ENCODE measurements at places on chromosomes 4 and X. TPM values are rescaled to one million over a fixed set of nuclear protein-coding genes. Genes with fewer than 3 reads are reported as not detected.
A peak's percentile ranks its signal among the peaks of the same experiment; 100 is the strongest.

SLITRK4 gene
- total RNA-seq, result not detected

- DNase-seq, result peak; percentile 66
Observed at GRCh38 chrX:107728371-107729099, 47.1 kb downstream of the TSC22D3 start.

ZNF711 gene
- 0.25 TPM for total RNA-seq

DNA sequence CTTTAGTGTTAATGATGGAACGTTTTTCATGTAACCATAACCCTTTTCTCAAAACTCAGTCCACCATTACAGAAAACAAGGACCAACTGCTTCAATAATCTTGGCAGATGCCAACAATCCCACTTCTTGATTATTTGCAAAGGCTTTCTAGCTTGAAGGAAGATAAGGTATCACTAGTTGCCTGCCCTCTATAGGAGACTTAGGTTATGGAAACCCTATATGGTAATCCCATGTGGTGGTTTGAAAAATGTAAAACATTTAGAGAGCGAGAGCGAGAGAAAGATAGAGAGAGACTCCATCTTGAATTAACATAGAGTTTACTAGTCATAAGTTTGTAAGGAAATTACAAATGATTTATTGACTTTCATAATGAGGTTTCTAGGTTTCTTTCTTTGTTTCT, 1627.5 kb upstream of the TENM3 start:
- no peak for DNase-seq

BTK gene
- total RNA-seq, result 1.3 TPM

DNA sequence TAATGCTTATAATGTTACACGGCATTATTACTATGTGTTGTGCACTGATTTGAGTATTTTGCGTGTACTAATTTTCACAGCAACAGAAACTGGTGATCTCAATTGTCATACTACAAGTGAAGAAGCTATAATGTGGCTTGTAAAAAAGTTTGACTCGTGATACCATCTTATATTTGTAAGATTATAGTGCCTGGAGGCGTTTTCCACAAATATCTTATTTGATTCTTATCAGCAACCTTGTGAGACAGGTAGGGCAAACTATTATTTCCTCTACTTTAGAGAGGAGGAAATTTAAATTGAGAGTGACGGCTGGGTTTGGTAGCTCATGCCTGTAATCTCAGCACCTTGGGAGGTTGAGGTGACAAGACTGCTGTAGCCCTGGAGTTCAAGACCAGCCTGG, 4.5 kb downstream of the CUL4B start:
- no peak for DNase-seq

- no peak for DNase-seq
Observed at GRCh38 chr4:138224614-138225013, 17.5 kb downstream of the SLC7A11 start.

GAGE12J gene
- 0.73 TPM for total RNA-seq

GRCh38 chr4:182278729-182279128, 35.5 kb downstream of the TENM3 start:
- DNase-seq, result no peak

DNA sequence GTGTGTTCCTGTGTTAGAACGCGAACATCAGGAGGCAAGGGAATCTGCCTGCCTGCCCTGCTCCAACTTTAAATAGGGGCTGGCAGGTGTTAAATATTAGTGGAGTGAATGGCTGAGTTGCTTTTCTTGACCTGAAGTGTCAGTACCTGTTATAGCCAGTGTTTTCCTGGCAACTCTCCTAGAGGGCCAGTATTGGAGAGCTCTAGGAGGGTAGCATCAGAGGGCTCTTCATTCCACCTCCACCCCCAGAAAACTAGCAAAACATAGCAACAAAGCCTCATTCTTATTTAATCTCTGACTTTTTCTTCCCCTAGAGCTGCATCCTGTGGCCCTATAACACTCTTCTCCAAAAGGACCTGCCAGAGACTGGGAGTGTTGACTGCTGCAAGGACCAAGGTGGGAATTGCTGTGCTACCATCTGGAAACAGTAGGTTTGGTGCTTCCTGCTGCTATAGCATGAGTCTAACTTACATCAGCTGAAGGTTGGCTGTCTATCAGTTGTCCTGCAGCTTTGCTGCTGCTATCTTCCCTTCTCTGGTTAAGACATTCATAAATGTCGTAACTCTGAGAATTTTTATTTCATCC, 33.5 kb downstream of the SGMS2 start:
- DNase-seq, result no peak

CCKAR gene
- not detected for total RNA-seq

- no peak for DNase-seq
Observed at GRCh38 chr4:112199041-112199440, 32.5 kb upstream of the AP1AR start.

- no peak for DNase-seq
Observed at GRCh38 chr4:8770518-8771257, 101.0 kb downstream of the HMX1 start.

PNMA5 gene
- not detected for total RNA-seq

DNA sequence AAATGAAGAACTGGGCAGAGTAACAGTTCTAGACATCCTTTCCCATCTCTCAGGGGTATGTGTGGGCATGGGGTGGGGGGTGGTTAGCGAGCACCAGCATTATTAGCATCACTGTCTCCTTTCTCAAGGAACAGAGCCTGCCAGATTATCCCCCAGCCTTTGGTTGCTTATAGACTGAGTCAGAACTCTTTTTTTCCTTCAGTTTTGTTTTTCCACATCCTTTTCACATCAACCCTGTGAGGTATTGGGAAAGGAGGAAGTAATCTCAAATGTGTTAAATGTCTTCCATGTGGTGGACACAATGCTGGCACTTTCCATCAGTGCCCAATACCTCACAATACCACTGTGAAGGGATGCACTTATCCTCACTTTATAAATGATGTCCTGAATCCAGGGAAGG, 3.1 kb upstream of the FGF16 start:
- DNase-seq, result no peak

LRRC66 gene
- 0.18 TPM for total RNA-seq

PAGE1 gene
- total RNA-seq, result not detected

DNA sequence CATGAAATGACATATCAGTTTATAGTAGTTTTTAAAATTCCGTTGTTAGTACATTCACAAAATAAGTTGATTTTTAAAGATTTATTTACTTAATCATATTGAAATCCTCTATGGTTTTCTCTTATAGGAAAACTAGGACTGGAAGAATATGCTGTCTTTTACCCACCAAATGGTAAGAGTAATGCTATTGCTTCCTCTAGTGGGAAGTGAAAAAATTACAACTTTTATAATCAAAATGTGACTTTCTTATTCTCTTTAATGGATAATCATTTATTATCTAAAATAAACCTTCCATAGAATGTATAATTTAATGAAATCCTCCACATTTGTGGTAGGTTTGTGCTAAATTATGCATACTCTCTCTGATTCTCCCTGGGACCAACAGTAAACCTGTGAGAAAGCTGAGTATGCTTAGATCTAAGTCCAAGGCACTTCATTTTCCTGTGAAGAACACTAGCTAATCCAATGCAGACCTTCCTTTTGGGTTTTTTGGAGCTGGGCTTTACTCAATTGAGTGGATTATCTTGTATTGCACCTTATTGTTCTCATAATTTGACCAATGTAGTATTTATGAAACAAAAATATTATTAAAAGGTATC, 136.2 kb downstream of the TBC1D19 start:
- no peak for DNase-seq

- no peak for DNase-seq
Observed at GRCh38 chr4:175758050-175759024, 53.7 kb downstream of the GPM6A start.

ERAS gene
- not detected for total RNA-seq

- DNase-seq, result no peak
Observed at GRCh38 chr4:78218260-78218659, 161.1 kb downstream of the FRAS1 start.

- DNase-seq, result no peak
Observed at GRCh38 chrX:30906726-30907125, 17.7 kb upstream of the TAB3 start.

DNA sequence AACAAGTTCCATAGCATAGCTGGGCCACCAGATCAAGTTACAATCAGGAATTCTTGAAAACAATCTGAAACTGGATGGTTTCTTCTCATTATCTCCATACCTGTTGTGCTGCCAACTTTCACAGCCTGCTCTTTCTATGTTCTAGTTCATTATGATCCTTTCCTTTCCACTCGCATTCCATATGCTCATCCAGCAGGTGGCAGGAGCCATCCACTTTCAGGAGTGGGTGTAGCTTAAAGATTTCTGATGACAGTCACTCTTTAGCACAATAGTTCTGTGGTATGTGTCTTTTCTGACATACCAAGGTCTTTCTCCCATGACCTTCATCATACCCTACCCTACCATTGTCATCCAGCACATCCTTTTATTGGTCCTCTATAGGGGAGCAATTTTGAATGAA, 46.4 kb downstream of the PAGE2 start:
- DNase-seq, result peak; percentile 58

DNA sequence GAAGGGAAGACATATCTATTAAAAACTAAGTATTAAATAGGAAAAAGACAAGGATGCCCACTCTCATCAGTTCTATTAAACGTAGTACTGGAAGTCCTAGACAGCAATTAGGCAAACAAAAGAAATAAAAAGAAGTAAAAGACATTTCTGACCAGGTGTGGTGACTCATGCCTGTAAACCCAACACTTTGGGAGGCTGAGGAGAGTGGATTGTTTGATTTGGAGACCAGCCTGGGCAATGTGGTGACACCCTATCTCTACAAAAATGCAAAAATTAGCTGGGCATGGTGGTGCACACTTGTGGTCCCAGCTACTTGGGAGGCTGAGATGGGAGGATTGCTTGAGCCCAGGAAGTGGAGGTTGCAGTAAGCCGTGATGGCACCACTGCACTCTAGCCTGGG, 1071.8 kb downstream of the FAT4 start:
- DNase-seq, result no peak

GRCh38 chr4:8552024-8552423, 28.2 kb upstream of the GPR78 start:
- no peak for DNase-seq

MSX1 gene
- total RNA-seq, result 0.33 TPM

DNA sequence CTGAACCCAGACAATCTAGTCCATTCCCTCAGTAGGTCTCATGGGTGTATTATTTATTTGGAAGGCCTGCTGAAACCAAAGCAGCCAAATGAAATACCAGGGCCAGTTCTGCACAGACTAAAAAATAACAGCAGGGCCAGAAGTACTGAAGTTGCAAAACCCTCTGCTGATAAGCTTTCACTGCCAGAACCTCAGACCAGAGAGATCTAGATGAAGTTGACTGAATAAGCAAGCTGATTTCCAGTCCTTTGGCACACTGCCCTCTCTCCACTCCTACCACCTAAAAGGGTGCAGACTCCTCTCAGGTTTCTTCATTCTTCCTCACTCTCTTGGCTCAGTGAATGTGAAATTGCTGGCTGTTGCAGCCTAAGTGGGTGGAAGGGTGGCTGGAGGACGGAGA, 276.7 kb upstream of the KLF3 start:
- DNase-seq, result peak; percentile 87

TMPRSS11F gene
- total RNA-seq, result not detected

DNA sequence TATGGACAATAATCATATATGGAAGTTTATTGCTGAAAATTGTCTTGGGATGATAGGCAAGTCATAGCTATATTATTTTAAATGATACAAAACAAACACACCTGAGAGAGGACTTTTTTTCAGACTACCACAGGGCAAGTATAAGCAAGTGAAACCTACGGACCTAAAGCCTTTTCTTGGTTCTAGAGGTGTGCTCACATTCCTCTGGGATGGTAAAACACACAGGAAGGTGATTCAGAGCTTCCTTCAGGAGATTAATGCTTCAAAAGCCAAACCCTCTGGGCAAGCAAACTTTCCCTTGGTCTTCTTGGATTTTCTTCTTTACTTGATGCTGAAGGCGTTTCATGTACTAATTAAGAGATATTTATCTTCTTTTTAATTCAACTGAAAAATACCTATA, 60.1 kb upstream of the ACSL4 start:
- DNase-seq, result no peak

DNA sequence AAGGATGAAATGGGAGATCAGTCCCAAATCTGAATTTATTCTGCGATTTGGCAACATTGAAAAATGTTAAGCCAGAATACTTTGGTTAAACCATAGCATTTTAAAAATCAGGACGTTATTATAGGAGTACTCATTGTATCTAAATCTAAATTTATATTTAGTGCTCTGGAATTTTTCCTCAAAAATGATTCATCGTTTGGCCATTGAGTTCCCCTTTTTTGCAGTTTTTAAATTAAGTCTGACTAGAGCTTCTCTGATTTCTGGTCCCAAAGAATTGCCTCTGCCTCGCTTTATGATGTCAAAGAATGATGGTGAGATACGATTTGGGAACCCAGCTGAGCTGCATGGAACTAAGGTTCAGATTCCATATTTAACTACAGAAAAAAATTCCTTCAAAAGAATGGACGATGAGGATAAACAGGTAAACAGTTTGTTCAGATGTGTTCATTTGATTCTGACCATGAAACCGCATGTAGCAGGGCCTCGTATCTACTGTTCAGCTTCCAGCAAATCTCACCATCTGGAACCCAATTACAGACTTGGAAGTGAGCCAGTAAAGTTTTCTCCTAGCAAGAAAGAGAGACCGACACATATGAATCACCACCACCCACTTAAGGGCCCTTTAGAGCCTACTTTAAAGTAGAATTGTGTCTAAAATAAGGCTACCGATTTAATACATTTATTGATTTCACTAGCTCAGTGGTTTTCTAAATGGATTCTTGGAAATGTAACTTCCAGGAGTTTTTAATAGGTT, 75.6 kb downstream of the REPS2 start:
- no peak for DNase-seq

DNA sequence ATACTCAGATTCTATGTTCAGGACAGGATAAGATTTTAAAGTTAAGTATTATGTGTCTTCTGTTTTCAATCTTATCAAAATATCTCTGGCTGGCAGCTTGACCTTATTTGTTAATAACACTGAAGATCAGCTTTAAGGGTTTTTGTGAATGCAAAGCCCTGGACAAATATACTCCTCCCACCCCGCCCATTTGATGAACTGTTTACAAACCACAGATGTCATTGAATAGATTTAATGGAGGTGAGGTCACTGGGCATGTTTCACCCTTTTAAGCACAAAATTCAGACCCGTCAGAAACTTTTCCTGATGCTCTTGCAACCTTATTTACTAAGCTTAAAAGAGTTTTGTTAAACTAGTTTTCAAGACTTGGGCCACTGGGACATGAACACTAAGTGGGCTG, 10.1 kb upstream of the CXCL8 start:
- DNase-seq, result no peak

GRCh38 chrX:118346258-118347094, 570 bp downstream of the WDR44 start:
- DNase-seq, result peak; percentile 57

GAGE12H gene
- not detected for total RNA-seq

- DNase-seq, result no peak
Observed at GRCh38 chrX:17082831-17083230, 136.4 kb downstream of the REPS2 start.

GRCh38 chr4:102687982-102688433, 72.8 kb downstream of the MANBA start:
- no peak for DNase-seq

DIPK2B gene
- total RNA-seq, result 0.20 TPM

NDNF gene
- 1.1 TPM for total RNA-seq
